ENCODE measurements at places on chromosomes 2 and 18. TPM values are rescaled to one million over a fixed set of nuclear protein-coding genes. Genes with fewer than 3 reads are reported as not detected.
A peak's percentile ranks its signal among the peaks of the same experiment; 100 is the strongest.

The PRSS56 gene
- total RNA-seq, result not detected

The NPPC gene
- 0.48 TPM for total RNA-seq

The IL36A gene
- not detected for total RNA-seq

- H3K4me1 ChIP-seq, result peaks cover 67% of the 10 kb centered on the region
- peak; percentile 55 for DNase-seq
- H3K4me3 ChIP-seq, result no peak overlapping the region
- H3K27me3 ChIP-seq, result peaks cover under 1% of the 10 kb centered on the region
Measured at GRCh38 chr2:8481463-8482009, 200.3 kb upstream of the ID2 start.

- no peak for DNase-seq
- peaks cover 86% of the 10 kb centered on the region for H3K27me3 ChIP-seq
- H3K4me1 ChIP-seq, result peaks cover 18% of the 10 kb centered on the region
- H3K36me3 ChIP-seq, result no peaks in the 10 kb centered on the region
Measured at GRCh38 chr2:235498946-235499812, 5.3 kb downstream of the AGAP1 start.

- H3K27ac ChIP-seq, result no peak overlapping the region
- no peak overlapping the region for H3K4me3 ChIP-seq
- no peaks in the 10 kb centered on the region for H3K4me1 ChIP-seq
- no peaks in the 10 kb centered on the region for H3K27me3 ChIP-seq
- DNase-seq, result no peak
Measured at GRCh38 chr2:145495590-145495989, 975.7 kb upstream of the ZEB2 start.

- DNase-seq, result no peak
- H3K27me3 ChIP-seq, result peaks cover 40% of the 10 kb centered on the region
- no peak overlapping the region for H3K4me3 ChIP-seq
- H3K36me3 ChIP-seq, result no peaks in the 10 kb centered on the region
- H3K4me1 ChIP-seq, result peaks cover 7% of the 10 kb centered on the region
Measured at GRCh38 chr2:121281107-121281506, 3.9 kb downstream of the TFCP2L1 start.

GRCh38 chr2:206023183-206023582, 62.8 kb downstream of the INO80D start:
- H3K27ac ChIP-seq, result no peak overlapping the region
- H3K4me1 ChIP-seq, result no peaks in the 10 kb centered on the region
- H3K4me3 ChIP-seq, result no peak overlapping the region
- H3K36me3 ChIP-seq, result peaks cover 10% of the 10 kb centered on the region

DNA sequence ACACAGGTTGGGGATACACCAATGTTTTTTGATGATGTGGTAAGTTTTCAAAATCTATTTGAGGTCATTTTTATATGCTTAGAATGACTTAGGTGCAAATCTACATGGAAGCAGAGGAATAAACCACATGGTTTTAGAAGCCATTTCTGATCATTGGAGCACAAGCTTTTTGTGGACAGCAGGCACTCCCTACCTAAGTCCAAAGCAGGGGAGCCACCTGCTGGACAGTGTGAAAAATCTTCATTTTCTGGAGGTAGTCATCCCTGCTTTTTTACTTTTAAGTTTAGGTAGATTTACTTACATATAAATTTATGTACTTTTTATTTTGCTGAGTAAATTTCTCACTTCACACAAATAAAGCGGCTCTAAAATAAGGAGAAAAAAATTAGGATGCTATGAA, 323.2 kb downstream of the PLCL1 start:
- no peak overlapping the region for H3K4me3 ChIP-seq
- no peaks in the 10 kb centered on the region for H3K36me3 ChIP-seq
- peak; percentile 29 for DNase-seq

Data from activated naive CD8-positive, alpha-beta T cell treated with anti-CD3 and anti-CD28 coated beads for 36 hours (primary cell).